Activated CD8-positive, alpha-beta T cell treated with anti-CD3 and anti-CD28 coated beads, Interleukin-2, amount 10 ng/mL, durations not matched to agents 7 days and 5 days (primary cell): ENCODE measurements at places on chromosomes 2 and 18. TPM values are rescaled to one million over a fixed set of nuclear protein-coding genes. Genes with fewer than 3 reads are reported as not detected.

- no peak for DNase-seq
Measured at GRCh38 chr2:205636549-205637319, 45.6 kb upstream of the NRP2 start.

SERPINB13 gene
- total RNA-seq, result not detected

DNA sequence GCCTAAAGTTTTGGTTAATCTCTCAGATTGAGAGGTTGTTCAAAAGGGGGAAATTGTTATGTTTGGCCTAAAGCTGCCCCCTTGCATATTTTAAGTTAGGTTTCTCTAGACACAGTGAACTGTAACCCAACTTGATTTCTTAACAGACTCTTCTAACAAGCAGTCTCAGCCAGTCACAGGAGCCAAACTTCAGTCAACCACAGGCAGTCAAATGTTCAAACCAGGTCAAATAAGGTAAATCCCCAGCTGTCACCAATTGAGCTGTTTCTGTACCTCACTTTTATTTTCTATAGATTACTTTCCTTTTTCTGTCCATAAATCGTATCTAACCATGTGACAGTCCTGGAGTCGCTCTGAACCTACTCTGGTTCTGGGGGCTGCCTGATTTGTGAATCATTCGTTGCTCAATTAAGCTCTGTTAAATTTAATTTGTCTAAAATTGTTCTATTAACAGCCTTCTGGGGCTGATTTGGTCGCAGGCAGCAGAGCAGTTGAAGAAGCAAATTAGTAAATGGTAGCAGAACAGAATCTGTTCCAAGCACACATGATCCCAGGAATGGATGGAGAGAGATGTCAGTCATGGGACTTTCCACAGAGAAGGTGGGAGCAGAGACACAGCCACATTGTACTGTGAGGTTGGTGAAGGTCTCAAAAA is 16.4 kb upstream of the NFU1 start:
- DNase-seq, result no peak

DNA sequence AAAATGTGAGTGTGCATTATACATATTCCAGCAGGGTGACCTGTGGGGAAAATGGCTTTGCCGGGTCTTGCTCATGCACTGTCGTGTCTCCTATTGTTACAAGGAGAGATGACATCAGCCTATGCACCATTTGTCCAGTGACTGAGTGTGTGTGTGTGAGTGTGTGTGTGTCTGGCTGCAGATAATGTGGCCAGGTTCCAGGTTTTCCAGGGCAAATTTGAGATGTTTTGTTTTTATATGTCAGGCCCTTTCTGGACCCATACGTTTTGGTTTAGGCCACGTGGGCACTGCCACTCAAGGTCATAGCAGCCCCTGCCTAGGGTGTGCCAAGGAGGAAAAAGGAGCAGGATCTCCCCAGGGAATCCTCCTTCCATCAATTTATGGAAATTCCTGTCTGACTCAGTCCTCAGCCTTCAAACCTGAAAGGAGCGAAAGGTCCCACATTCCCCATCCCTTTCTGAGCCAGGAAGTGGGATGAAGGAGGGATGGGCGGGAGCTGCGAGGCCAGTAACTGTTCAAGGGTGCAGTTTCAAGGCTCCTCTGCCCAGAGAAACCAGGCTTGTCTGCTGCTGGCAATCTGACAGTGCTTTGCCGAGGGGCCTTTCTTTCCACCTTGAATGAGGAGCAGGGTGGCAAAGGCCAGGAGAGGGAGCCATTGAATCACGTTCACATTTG is 93.0 kb upstream of the SMAD2 start:
- DNase-seq, result peak; percentile 36

DNA sequence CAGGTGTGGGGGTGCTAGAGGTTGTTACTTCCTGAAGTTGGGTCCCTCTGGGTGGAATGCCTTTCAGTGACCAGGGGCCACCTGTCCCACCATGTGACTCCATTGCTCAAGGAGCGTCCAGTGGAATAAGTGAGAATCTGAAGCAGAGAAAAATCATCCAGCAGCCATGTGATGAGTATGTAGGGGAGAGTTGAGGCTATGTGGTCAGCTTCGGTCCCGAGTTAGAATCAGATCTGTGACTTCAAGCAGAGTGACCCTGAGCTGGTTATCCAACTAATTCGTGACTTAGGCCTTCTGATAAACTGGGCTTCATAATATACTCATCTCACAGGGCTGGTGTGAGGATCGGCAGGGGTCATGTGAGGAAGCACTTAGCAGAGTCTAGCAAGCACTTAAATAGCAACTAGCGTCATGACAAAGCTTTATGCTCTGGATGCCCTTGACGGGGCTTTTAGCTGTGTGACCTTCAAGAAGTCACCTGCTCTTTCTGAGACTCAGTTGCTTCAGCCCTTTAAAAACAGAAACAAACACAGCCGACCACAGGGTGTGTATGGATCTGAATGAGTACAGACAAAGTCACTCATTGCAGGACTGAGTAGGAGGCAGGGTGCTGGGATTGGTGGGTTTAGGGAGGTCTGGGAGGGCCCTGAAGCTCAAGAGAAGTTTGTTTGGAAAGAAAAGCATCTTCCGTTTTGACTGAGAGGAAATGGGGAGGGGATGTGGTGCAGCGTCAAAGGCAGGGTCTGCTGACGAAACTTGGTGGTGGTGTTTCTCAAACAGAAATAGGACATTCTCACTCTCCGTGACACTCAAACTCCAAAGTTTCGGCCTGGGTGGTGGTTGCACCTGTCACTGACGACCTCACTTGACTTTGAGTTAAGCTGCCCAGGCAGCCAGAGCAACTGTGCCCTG is 264.0 kb upstream of the CXCR4 start:
- peak; percentile 80 for DNase-seq

- no peak for DNase-seq
Measured at GRCh38 chr2:227477291-227477690, 5.3 kb downstream of the AGFG1 start.

- peak; percentile 43 for DNase-seq
Measured at GRCh38 chr2:239143858-239144712, 256.7 kb downstream of the HDAC4 start.

DNA sequence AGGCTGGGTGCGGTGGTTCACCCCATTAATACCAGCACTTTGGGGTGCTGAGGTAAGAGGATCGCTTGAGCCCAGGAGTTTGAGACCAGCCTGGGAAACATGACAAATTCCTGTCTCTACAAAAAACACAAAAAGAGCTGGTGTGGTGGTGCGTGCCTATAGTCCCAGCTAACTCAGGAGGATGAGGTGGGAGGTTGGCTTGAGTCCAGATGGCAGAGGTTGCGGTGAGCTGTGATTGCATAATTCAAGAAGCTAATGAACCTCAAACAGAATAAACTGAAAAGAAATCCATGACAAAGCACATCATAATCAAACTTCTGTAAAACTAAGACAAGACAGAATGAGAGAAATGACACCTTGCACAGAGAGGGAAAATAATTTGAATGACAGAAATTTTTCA is 54.8 kb downstream of the SEMA4F start:
- no peak for DNase-seq

RNF138 gene
- 94.3 TPM for total RNA-seq

- DNase-seq, result peak; percentile 10
Measured at GRCh38 chr2:238939074-238939473, 91.2 kb downstream of the TWIST2 start.

DNA sequence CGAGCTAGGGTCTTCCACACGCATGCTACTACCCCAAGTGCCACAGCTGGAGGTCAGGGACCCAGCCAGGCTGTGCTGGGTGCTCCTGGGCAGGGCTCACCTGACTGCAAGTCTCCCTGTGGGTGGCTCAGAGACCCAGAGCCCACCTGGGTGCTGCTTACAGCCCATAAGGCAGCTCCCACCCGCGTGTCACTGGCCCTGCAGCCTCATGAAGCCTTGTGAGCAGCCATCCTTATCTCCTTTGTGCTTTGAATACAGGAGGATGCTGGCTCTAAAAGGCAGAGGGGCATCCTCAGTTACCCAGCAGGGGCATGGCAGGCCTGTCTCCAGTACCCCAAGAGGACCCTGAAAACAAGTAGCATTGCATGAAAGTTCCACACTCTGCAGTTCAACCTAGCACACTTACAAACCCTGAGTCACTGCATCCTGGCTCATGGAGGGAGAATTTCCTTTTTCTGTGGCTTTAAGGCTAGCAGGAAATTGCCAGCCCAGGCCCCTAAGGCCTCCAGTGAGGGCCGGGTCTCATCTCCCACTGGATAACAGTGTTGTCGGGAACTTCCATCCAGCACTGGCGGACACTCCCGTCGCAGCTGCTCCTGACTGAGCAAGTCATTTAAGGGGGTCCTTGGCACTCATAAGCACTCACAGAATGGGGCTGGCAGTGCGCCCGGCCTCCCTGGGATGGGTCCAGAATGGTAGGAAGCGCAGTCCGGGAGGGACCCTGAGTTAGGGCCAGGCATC is 137.1 kb downstream of the RPIA start:
- no peak for DNase-seq

GRCh38 chr2:127419448-127420038 is 1.3 kb downstream of the PROC start:
- no peak for DNase-seq

DNA sequence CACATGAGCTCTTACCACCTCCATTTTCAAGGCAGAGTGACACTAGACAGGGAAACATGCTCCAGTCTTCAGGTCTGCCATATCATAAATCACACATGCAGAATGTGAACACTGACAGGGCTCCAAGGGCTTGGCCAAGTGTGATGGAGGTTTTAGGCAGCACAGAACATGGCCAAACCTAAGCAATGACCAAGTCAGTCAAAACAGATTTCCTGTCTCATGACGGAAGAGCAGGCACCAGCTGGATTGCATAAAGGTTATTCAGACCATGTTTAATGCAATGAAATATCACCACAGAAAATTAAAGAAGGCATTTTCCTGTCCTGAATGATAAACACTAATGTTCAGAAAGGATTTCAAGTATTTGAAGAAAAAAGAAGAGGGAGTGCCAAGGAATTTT is 72.5 kb downstream of the SUMO1 start:
- DNase-seq, result no peak

MBOAT2 gene
- 6.5 TPM for total RNA-seq

DNA sequence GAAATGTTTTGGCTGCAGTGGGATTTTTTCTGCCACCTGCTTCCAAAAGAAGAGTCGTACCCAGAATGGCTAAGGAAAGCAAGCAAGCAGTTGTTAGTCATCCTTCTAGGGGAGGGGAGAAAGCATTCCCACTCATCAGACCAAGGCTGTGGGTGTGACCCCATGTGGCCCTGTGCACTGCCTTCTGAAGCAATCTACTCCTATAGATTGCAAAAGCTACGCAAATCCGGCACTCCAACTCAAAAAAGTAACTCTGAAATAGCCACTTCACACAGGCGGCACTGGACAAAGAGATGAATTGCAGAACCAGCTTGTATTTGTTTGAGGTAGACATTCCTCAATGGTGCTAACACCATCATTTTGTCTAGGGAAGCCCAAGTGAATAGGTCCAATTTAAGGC is 44.3 kb downstream of the ST3GAL5 start:
- DNase-seq, result peak; percentile 10

GRCh38 chr2:109435066-109435690 is 178.6 kb downstream of the SEPTIN10 start:
- no peak for DNase-seq

GRCh38 chr2:36538335-36538734 is 59.6 kb downstream of the FEZ2 start:
- DNase-seq, result no peak

LINC00305 gene
- not detected for total RNA-seq

DNA sequence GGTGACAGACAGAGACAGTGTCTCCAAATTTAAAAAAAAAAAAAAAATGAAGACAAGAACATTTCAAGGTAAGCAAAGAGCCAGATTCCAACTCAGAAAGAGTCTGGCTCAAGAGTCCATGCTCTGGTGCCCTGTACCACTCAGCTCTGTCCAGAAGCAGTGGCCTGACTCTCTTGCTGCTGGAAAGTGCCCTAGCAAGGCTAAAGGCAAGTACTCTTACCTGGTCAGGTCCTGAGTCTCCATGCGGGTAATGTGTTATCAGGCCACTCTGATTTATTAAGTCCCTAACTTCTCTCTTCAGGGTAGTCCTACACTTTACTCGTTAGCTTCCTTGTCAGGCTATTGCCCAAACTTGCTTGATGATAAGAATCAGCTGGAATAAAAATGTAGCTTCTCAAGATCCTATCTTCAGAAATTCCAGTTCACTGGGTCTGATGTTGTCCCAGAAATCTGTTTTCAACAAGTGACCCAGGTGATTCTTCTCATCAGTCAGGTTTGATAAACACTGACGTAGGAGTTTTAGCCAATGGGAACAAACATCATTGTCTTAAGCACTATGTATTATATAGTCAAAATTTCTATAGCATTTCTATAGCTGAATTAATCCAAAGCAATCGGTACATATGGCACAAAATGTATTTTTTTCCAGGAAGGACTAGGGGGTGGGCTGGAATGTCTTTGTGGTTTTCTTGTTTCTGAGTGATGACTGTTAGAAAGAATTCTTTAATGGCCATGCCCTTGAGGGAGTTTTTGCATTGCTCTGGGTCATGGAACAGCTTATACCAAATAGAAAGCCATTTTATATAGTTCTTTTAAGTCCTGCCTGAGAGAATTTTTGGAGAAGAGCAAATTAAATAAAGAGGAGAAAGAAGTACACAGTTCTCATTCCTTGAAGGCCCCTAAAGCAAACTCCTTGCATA is 139.9 kb upstream of the DNMT3A start:
- DNase-seq, result no peak

DNA sequence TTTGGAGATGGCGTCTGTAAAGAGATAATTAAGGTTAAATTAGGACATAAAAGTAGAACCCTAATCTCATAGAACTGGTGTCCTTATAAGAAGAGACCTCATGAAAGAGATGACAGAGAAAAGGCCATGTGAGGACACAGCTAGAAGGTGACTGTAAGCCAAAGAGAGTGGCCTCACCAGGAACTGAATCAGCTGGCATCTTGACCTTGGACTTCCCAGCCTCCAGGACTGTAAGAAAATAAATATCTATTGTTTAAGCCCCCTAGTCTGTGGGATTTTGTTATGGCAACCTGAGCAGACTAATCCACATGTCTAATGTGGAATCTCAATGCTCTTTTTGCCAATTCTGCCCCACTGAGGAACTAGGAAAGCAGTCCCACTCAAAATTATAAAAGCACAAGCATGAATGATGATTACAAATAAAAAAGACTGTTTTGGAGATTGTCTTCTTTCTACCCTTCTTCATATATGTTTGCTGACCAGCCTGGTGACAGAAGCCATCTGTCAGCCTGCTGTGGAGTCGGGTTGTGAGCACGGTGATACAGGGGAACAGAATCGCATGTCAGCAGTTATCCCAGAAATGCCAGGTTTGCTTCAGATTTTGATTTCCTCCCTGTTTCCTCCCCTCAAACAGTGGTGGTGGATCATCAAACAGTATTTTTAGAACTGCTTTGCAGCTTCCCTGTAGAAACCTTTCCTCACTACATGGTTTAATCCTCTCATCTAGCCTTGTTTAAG is 54.2 kb downstream of the INPP4A start:
- no peak for DNase-seq

PTPRN gene
- total RNA-seq, result 0.16 TPM

GRCh38 chr18:448116-448790 is 52.2 kb downstream of the COLEC12 start:
- DNase-seq, result no peak

DNA sequence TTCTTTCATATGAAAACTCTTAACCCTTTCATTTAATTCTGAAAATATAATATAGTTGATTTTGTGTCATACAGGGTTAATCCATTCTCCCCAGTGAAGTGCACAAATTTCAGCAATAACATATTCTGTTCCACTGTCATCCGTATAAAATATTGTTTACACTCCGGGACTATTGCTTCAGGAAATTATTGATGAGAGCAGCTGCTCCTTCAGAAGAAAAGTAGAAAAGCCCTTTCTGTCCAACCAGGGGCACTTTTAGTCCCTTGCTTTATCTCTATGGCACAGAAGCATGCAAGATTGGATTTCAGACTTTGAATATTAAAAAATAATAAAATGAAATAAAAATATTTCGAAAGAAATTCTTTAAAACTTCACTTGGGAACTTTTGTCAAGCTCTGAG is 535.7 kb upstream of the SLC39A10 start:
- DNase-seq, result no peak

- DNase-seq, result no peak
Measured at GRCh38 chr2:184336688-184337087, 261.6 kb upstream of the ZNF804A start.
